Body of pancreas (tissue), 4 donors: ENCODE measurements at places on chromosomes 16 and 17.

- DNase-seq, result peak; percentile 84
Observed at GRCh38 chr17:29566473-29567303, at the start of gene ABHD15. Gene ABHD15, minus strand, starts transcription at chr17:29567037. Its CDS starts 71 bp downstream, at chr17:29566966.

DNA sequence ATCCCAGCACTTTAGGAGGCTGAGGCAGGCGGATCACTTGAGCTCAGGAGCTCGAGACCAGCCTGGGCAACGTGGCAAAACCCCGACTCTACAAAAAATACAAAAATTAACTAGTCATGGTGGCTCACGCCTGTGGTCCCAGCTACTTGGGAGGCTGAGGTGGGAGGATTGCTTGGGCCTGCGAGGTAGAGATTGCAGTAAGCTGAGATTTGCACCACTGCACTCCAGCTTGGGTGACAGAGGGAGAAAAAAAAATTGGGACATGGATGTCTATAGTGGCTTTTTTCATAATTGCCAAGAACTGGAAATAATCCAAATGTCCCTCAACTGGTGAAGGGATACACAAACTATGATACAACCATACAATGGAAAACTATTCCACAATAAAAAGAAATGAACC lies 28.6 kb downstream of the OSBPL7 start:
- DNase-seq, result no peak

- peak; percentile 56 for DNase-seq
Observed at GRCh38 chr17:65055708-65056638, 567 bp downstream of the GNA13 start.

GRCh38 chr17:6456914-6457687 lies 12.8 kb downstream of the PIMREG start:
- no peak for DNase-seq

GRCh38 chr17:81101614-81102306 lies 63.5 kb upstream of the PVALEF start:
- DNase-seq, result peak; percentile 82

- DNase-seq, result no peak
Observed at GRCh38 chr16:26969589-26970231, 97.0 kb upstream of the C16orf82 start.

GRCh38 chr17:39683295-39683939 lies 4.4 kb downstream of the PGAP3 start:
- no peak for DNase-seq

DNA sequence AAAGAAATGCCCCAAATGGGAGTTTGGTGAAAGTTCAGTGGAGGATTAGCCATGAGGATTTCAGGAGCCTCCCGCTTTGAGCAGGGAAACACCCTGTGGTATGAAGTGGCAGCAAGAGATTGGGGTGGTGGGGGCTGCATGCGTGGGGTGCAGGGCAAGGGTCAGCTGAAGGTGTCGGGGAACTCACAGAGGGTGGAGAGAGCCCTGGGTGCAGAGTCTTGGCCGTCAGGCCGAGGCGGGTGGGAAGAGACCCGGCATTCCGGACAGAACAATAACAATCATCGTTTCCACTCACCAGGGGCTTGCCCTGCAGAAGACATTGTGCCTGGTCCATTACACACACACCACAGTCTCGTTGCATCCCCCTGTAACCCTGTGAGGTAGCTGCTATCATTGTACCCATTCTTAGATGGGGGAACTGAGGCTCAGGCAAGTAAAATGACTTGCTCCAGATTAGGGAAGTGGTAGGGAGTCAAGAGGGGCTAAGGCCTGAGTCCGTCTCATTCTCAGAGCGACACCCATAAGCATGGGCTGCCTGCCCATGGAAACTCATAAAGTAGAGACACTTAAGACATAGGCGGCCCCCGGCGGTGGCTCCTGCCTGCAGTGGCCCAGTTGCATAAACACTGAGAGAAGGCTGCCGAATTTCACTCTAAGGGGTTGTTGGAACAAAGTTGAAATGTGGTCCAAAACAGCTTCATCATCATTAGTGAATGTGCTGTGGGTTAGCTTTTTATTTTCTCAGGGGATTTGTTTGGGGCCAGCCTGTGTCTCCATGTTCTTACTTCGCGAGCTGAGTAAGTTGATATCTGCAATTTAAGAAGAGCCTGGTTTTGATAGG lies 93.3 kb downstream of the CMIP start:
- DNase-seq, result no peak

DNA sequence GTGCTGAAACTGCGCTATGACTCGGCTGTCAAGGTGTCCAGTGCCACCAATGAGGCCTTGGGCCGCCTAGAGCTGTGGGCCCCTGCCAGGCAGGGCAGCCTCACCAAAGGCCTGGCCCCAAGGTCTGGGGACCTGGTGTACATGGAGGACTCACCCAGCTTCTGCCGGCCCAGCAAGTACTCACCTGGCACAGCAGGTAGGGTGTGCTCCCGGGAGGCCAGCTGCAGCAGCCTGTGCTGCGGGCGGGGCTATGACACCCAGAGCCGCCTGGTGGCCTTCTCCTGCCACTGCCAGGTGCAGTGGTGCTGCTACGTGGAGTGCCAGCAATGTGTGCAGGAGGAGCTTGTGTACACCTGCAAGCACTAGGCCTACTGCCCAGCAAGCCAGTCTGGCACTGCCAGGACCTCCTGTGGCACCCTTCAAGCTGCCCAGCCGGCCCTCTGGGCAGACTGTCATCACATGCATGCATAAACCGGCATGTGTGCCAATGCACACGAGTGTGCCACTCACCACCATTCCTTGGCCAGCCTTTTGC lies 25.0 kb downstream of the WNT9B start:
- DNase-seq, result peak; percentile 94

DNA sequence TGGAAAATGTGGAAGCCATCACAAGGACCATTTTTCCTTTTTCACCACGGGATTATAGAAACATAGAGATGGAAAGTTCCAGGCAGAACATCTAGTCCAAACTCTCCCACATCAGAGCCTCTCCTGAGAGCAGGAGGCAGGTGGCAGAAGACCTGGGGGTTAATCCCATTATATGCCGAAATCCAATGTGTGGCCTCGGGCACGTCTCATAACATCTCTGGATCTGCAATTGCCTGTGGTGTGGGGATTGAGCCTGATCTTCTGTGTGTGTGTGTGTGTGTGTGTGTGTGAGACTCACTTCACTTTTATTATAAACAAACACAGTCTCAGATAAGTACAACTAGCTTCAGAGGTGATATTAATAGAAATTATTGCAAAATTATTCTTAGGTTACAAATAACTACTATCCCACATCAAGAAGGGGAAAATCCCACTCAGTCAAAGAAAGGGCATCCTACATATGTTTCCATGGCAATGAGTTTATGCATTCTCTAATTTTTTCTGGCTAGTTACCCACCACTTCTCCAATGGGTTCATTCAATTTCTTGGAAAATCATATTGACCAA lies 199.1 kb downstream of the FOXL1 start:
- no peak for DNase-seq

DNA sequence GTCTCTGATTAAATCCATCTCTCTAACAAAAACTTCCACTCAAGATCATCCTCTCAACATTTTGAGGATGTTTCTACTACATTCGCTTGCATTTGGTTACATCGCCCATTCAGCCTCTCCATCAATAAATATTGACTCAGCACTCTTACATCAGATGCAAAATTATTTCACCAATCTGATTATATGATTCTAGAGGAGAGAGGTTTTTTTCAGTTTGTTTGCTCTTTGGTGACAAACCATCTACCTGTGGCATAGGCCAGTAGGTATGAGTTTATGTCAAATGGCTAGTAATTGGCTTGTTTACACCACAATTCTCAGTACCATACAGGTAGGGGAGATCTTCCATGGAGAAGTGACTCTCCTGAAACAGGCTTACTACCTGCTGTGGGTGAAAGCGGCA lies 52.3 kb downstream of the TOX3 start:
- no peak for DNase-seq

DNA sequence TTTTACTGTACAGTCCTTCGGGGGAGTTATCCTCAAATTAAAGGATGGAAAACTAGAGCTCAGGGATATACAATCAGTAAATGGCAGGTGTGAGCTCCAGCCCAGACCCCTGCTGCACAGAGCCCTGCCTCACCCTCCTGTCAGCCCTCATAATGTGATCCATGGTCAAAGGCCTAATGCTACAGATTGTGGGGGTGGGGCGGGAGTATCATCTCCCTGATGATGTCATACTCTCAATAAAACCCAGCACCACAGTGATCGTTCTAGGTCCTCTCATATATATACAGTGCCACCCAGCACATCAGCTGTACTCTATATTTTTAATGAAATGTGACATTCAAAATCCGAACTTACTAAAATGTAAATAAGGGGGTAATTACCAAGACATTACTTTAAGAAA lies 61.5 kb downstream of the SLC39A11 start:
- no peak for DNase-seq

- no peak for DNase-seq
Observed at GRCh38 chr16:57999971-58000705, at the start of gene ZNF319. Gene ZNF319, minus strand, starts transcription at chr16:58000672. Its CDS starts 2,407 bp downstream, at chr16:57998265.

GRCh38 chr16:57127836-57128235 lies 35.5 kb downstream of the CPNE2 start:
- DNase-seq, result no peak

GRCh38 chr16:50071075-50071671 lies 5.4 kb downstream of the HEATR3 start:
- DNase-seq, result no peak

- no peak for DNase-seq
Observed at GRCh38 chr16:53846971-53847370, 143.0 kb downstream of the FTO start.

- DNase-seq, result no peak
Observed at GRCh38 chr16:8872967-8873865, 4.4 kb upstream of the CARHSP1 start.

GRCh38 chr17:8327303-8327649 lies 12.4 kb upstream of the ODF4 start:
- no peak for DNase-seq

GRCh38 chr17:614653-615546 lies 99.7 kb downstream of the VPS53 start:
- no peak for DNase-seq

DNA sequence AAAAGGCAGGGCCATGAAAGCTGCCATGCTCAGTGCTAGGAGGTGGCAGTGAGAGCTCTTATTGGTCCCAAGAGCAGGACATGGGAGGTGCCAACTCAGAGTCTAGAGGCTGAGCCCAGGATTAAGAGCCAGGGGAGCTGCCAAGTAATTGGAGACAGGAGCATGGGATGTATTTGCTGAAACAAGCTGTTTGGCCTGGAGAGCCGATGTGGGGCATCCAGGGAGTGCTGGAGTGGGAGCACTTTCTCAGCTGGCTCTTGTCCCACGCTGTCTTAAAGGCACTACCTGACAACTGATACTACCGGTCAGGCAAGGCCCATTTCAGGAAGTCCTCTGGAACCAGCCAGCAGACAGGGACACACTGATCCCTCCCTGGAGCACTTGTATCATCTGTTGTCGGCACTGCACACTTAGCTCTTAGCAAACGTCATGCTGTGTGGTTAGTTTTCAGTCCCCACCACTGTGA lies 19.3 kb downstream of the ANKFN1 start:
- DNase-seq, result no peak

GRCh38 chr17:50221266-50221863 lies 19.9 kb upstream of the COL1A1 start:
- DNase-seq, result no peak

DNA sequence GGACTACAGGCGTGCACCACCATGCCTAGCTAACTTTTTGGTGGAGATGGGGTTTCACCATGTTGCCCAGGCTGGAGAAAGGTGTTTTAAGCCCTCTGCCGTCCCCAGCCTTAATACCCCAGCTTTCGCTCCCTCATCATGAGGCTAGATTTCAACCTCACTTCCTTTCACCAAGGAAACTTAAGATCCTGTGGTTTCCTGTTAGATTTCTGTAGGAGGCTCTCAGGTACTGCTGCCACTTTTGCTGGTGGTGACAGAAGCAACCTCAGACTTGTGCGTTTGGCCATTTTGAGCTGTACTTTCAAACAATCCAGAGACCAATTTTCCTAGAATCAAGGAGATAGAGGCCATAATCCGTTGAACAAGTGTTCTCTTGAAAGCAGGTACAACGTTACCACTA lies 36.2 kb downstream of the MPHOSPH6 start:
- no peak for DNase-seq

GRCh38 chr17:17269926-17270773 lies 10.9 kb downstream of the COPS3 start:
- no peak for DNase-seq

DNA sequence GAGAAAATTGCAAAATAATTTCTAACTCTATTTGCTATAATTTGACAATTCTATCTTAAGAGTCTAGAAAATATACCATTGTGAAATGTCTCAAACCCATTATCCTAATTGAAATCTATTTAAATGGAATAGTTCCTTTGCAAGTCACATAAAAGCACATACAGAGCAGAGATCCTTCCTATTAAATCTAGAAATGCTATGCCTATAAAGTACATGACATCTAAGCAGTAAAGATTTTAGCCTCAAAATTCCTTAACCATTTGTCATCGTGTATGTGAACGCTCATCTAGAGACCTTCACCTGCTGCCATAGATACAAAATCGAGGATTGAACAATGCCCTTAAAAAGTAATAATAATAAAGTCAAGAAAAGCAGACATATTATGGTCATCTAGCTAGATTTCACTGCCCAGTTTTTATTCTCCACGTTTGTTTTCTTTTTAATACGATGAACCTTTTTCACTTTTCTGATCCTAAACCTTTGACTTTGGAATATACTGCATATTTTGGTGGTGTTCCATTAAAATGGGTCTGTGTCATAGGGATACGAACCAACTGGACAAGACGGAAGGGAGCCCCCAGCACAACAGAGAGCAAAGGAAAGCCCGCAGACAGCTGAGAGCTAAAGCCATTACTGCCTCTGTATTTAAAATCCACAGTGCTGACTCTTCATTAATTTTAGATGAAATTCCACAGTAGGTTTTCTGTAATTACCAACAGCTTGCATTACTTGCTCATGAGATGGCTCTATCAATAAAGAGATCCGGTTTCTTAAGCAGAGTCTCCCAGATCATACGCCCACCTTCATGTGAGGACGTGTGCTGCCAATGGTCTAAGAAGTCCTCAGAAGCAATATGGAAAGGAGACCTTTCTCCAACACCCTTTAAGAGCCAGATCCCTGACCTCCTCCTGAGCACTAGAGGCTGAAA lies 17.6 kb downstream of the TEX2 start:
- no peak for DNase-seq

DNA sequence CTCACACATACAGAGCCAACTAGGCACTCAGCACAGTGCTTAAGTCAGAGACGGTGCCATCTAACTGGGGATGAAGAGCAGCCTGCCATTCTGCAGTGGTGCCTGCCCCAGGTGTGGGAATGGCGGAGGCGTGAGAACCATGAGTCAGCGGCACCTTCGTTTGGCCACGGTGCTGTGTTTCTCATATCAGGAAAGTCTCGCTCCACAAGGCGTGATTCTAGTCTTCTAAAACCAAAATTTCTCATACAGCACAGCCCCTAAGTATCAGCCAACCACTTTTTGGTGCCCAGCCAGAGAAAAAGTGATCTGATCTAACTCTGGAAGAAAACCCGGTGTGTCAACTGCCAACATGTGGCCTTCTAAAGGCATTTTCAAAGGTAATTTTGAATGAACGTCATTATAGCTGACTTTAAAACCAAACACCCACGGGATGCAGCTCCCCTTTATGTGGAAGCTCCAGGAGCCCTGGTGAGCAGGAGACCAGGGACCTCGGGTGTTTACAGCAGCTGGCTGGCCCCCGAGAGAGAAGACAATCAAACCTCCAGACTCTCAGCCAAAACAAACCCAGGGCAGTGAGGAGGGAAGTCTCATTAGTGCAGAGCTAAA lies 54.6 kb downstream of the ABCC12 start:
- DNase-seq, result peak; percentile 61

- DNase-seq, result no peak
Observed at GRCh38 chr17:66548158-66548557, 245.7 kb downstream of the PRKCA start.

GRCh38 chr17:77513045-77513444 lies 372.3 kb downstream of the SEC14L1 start:
- DNase-seq, result no peak
